ENCODE measurements at places on chromosomes 3 and 15. TPM values are rescaled to one million over a fixed set of nuclear protein-coding genes. Genes with fewer than 3 reads are reported as not detected.

DNA sequence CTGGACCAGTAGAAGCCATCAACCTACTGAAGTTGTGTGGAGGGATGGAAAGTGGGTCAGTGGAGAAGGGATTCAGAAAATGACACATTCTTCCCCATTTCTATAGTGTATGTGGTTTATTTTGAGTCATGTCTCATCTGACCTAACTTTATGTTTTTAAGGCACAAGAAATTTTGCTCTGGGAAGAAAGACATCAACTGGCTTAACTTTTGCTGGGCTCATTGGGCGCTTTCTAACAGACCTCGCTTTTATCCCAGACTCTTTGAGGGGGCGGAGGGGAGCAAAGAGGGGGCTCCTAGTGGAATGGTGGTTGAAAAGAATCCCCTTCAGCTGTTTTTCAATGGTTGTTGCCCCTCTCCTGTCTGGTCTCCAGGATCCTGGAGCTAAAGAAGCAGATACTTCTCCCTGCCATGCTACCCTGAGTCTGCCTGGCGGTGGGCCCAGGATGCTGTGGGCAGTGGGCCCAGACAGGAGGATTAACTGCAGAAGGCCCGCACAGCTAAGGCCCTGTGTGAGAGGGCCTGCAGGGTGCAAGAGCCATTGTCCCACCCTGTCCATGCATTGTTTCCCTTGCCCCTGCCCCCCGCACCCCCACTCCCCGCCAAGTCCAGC is 14.5 kb downstream of the CSRNP1 start:
- H3K4me1 ChIP-seq: peaks cover 30% of the 10 kb centered on the region
- H3K27ac ChIP-seq: peak overlapping the region; percentile 68
- DNase-seq: no peak
- H3K36me3 ChIP-seq: peaks cover 27% of the 10 kb centered on the region
- no peak overlapping the region for H3K4me3 ChIP-seq

- DNase-seq: no peak
- peaks cover 15% of the 10 kb centered on the region for H3K36me3 ChIP-seq
- H3K4me3 ChIP-seq: no peak overlapping the region
- H3K27me3 ChIP-seq: no peaks in the 10 kb centered on the region
- peaks cover 4% of the 10 kb centered on the region for H3K4me1 ChIP-seq
These were observed 8.8 kb upstream of the LRCH3 start for GRCh38 chr3:197782230-197782629.

- peaks cover 8% of the 10 kb centered on the region for H3K4me1 ChIP-seq
- H3K27me3 ChIP-seq: no peaks in the 10 kb centered on the region
- H3K36me3 ChIP-seq: no peaks in the 10 kb centered on the region
- no peak for DNase-seq
- no peak overlapping the region for H3K4me3 ChIP-seq
These were observed 4.6 kb upstream of the KCTD6 start for GRCh38 chr3:58487140-58487886.

DNA sequence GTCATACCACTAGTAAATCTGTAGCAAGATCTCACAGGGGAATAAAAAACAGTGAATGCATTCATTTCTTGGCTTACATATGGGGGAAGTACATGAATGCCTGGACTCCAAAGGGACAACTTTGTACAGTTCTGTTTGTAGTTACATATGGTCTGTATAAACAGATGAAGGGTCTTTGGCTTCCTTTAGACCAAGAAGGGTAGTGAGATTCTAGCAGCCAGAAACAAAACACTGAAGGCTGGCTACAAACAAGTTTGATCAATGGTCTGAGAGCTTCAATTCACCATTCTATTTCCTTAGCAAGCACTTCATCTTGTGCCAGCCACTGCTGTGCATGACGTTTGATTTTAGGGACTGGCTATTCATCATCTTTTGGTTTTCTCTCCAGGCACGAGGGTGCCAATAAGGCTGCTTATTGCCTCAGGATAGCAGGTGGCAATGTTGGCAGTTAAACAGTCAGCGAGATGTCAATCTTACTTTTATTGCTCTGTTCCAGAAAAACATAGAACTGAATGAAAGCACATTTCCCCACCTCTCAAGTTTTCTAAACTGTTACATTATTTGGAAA is 313.7 kb upstream of the COL8A1 start:
- H3K36me3 ChIP-seq: no peaks in the 10 kb centered on the region
- DNase-seq: no peak
- no peak overlapping the region for H3K27ac ChIP-seq
- no peaks in the 10 kb centered on the region for H3K4me1 ChIP-seq

DNA sequence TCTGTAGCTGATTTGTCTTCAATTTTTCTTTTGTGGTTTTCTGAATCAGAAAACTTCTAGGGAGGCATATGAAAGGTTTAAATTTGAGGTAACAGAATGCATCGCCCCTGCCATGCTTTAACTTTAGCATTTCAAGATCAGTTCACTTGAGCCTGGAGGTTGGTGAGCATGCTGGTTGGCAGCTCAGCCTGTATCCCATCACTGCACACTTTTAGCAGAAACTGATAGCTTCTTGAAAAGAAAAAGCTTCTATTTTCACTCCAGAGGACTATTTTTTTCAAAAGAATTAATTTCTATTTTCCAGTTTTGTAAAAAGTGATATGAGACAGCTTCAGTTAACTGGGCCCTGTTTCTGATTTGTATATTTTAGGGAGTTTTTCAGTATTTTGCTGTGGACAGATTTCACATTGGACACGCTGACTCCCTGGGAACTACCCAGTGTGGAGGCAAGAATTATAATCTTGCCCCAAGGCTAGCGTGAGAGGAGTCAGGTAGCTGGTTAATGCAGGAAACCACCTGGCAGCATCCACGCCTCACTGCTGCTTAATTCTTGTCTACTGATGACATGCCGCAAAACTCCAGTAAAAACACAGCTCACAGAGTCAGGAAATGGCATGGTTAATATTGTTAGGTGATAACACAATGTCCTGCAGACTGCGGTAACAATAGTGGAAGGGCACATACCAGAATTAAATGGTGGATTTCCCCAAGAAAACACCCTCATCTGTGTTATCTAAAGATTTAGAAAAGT is 71.4 kb downstream of the DUT start:
- no peak overlapping the region for H3K4me3 ChIP-seq
- H3K27me3 ChIP-seq: no peaks in the 10 kb centered on the region
- no peak for DNase-seq
- no peak overlapping the region for H3K27ac ChIP-seq
- no peaks in the 10 kb centered on the region for H3K36me3 ChIP-seq

DNA sequence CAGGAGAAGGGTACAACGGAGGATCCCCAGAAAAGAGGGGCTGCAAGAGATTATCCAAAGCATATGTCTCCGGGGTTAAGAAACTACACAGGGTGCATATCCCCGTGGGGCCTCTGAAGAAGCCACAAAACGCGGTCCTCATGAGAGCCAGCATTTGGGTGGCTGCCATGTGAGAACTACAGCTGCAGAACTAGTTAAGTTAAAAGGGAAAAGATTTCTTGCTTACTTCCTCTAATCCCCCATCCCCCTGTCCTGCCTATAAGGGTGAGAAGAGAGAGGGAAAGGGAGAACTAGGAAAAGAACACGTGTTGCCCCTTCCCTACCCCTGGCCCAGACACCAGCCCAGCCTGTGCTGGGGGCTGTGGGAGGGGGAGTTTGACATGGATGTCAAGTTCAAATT is 70.4 kb upstream of the PCSK6 start:
- no peak for DNase-seq
- no peak overlapping the region for H3K4me3 ChIP-seq
- H3K27ac ChIP-seq: no peak overlapping the region
- no peaks in the 10 kb centered on the region for H3K4me1 ChIP-seq
- H3K36me3 ChIP-seq: no peaks in the 10 kb centered on the region
- peaks cover 12% of the 10 kb centered on the region for H3K27me3 ChIP-seq

DNA sequence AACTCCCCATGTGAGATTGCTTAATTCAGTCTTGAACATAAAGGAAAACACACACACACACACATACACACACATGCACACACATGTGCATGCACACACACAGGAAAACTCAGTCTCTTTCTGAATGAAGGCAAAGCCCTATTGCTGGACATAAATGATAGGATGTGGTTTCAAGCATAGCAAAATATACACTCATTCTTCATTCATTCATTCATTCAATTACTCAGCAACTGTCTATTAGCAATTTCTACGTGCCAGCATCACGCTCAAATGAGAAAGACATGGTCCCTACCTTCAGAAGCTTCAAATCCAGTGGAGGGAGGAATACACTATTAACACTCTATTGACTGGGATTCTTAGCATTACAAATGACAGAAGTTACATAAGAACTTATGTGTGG is 41.8 kb upstream of the UBE2E2 start:
- no peaks in the 10 kb centered on the region for H3K36me3 ChIP-seq
- no peak overlapping the region for H3K4me3 ChIP-seq
- H3K27ac ChIP-seq: no peak overlapping the region
- DNase-seq: no peak
- H3K27me3 ChIP-seq: peaks cover 7% of the 10 kb centered on the region

DNA sequence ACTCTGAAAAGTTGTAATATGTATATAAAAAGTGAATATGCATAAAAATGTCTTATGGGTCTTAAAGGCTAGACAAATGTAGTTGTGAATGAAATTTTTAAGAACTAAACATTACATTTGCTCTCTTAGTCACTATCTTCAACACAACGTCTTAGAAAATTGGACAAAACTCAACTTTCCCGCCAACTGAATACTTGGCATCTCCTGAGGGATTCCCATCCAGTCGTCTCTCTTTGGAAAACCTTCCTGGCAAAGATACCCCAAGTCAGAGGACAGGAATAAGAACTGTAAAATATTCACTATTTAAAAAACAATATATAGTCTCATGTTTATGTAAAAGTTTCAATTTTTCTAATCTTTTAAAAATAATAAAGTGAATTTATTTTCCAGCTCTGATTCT is 354.8 kb downstream of the GRM7 start:
- no peaks in the 10 kb centered on the region for H3K27me3 ChIP-seq
- no peak overlapping the region for H3K4me3 ChIP-seq
- no peaks in the 10 kb centered on the region for H3K36me3 ChIP-seq
- no peak overlapping the region for H3K27ac ChIP-seq
- no peaks in the 10 kb centered on the region for H3K4me1 ChIP-seq
- no peak for DNase-seq

DNA sequence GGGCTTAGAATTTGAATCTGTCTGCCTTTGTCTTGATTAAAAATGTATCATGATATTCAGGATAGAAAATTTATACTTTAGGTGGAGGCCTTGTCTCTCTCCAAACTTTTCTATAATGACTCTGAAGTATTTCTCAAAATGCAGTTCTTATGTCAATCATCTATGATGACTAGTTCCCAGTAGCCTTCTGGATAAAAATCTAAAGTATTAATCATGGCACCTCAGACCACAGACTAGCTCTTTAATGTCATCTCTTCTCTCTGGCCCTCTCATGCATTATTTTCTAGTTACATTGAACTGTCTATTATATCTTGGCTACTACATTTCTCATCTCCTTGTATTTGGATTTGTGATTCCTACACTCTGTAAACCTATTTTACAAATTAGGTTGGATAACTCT is 96.9 kb downstream of the ZPLD1 start:
- H3K36me3 ChIP-seq: no peaks in the 10 kb centered on the region
- DNase-seq: no peak
- no peaks in the 10 kb centered on the region for H3K27me3 ChIP-seq
- no peak overlapping the region for H3K4me3 ChIP-seq
- H3K27ac ChIP-seq: no peak overlapping the region
- no peaks in the 10 kb centered on the region for H3K4me1 ChIP-seq

- peak overlapping the region; percentile 24 for H3K27ac ChIP-seq
- DNase-seq: no peak
- H3K27me3 ChIP-seq: no peaks in the 10 kb centered on the region
- H3K4me3 ChIP-seq: no peak overlapping the region
These were observed 101.8 kb downstream of the STT3B start for GRCh38 chr3:31634476-31634875.

- H3K27ac ChIP-seq: no peak overlapping the region
- peaks cover 9% of the 10 kb centered on the region for H3K4me1 ChIP-seq
- H3K27me3 ChIP-seq: peaks cover 3% of the 10 kb centered on the region
- H3K4me3 ChIP-seq: no peak overlapping the region
- DNase-seq: no peak
These were observed 146.7 kb downstream of the RPLP1 start for GRCh38 chr15:69599271-69599670.

- DNase-seq: no peak
- H3K27ac ChIP-seq: no peak overlapping the region
- H3K36me3 ChIP-seq: no peaks in the 10 kb centered on the region
- no peaks in the 10 kb centered on the region for H3K27me3 ChIP-seq
- H3K4me3 ChIP-seq: no peak overlapping the region
These were observed 303.7 kb upstream of the WNT5A start for GRCh38 chr3:55790596-55791350.

GRCh38 chr15:69305204-69305931 is 6.7 kb downstream of the PAQR5 start:
- no peak overlapping the region for H3K4me3 ChIP-seq
- no peak for DNase-seq
- H3K27ac ChIP-seq: no peak overlapping the region
- H3K36me3 ChIP-seq: no peaks in the 10 kb centered on the region
- H3K27me3 ChIP-seq: peaks cover 38% of the 10 kb centered on the region

DNA sequence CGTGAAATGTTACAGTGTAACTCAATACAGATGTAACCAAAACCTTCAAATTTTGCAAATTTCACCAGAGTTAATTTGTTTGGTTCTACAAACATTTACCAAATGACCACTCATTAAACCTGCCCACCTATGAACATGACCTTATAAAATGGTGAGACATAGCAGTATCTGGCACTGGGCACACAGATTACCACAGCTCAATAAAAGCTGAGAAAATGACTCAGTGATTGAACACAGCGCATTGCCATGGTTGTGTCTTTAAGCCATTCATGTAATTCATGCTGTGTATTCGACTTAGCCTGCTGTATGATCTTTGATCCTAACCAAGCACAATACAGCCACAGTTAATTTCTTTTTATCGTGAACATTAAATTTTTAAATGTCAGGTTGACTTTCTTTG is 11.3 kb downstream of the PPARG start:
- no peak for DNase-seq
- peaks cover 12% of the 10 kb centered on the region for H3K27me3 ChIP-seq
- H3K4me1 ChIP-seq: no peaks in the 10 kb centered on the region
- H3K27ac ChIP-seq: no peak overlapping the region

DNA sequence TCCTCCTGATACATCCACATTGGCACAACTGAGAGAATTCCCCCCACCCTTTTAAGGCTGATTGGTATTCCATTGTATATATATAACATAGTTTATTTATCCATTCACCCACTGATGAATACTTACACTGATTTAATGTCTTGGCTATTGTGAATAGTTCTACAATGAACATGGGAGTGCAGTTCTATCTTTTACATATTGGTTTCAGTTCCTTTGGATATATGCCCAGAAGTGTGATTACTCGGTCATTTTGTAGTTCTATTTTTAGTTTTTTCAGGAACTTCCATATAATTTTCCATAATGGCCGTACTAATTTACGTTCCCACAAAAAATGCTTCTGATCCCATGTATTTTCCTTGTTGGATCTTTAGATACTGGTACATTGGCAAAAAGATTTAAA is 135.3 kb downstream of the FMN1 start:
- no peak overlapping the region for H3K4me3 ChIP-seq
- peaks cover 2% of the 10 kb centered on the region for H3K27me3 ChIP-seq
- no peak overlapping the region for H3K27ac ChIP-seq

GRCh38 chr15:100682468-100682867 is 80.1 kb downstream of the ASB7 start:
- H3K27me3 ChIP-seq: peaks cover 10% of the 10 kb centered on the region
- peaks cover 2% of the 10 kb centered on the region for H3K36me3 ChIP-seq
- no peaks in the 10 kb centered on the region for H3K4me1 ChIP-seq
- no peak overlapping the region for H3K4me3 ChIP-seq

Gene IL17RD
- 0.02 TPM for total RNA-seq

Gene ADAMTS7
- 0.10 TPM for total RNA-seq

Gene NANOGP8
- total RNA-seq: not detected

Gene TTLL13
- total RNA-seq: 0.26 TPM

Gene SYNPR
- not detected for total RNA-seq

All from activated naive CD4-positive, alpha-beta T cell treated with anti-CD3 and anti-CD28 coated beads for 36 hours (primary cell).